Pericardium fibroblast (primary cell): ENCODE measurements at places on chromosomes 7 and 10. TPM values are rescaled to one million over a fixed set of nuclear protein-coding genes. Genes with fewer than 3 reads are reported as not detected.

TMEM270 gene
- not detected in 2 replicates for total RNA-seq

CALHM3 gene
- 0.58 TPM in 1 of 2 replicates, not detected in the other for total RNA-seq

SPDYE2 gene
- not detected in 2 replicates for total RNA-seq

PTN gene
- total RNA-seq, result 7.4 and 9.5 TPM in 2 replicates

CALML3 gene
- total RNA-seq, result not detected in 2 replicates

DLD gene
- 30.8 and 49.5 TPM in 2 replicates for total RNA-seq
